NCI-H1417 (cell line): ENCODE measurements at places on chromosomes 6 and 20.

DNA sequence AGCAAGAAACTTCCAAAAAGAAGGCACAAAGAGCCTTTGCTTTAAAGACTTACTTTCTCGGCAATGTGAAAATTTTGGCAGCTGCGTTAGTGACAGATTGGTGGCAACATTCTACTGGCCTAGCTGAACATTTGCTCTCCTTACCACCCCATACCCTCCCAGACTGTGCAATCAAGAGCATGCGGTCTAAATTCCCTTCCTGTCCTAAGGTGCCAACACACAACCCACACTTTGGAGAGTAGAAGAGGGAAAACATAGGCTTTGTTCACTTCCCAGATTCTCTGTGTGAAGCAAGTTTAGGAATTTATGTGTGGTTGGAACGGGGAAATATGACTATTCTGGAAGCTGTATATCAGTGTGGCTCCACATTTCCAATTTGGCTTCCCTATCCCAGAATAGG, 29.8 kb upstream of the NEDD9 start:
- DNase-seq = no peak

- no peak for DNase-seq
These were observed 6.4 kb upstream of the SDC4 start for GRCh38 chr20:45354423-45355208.

DNA sequence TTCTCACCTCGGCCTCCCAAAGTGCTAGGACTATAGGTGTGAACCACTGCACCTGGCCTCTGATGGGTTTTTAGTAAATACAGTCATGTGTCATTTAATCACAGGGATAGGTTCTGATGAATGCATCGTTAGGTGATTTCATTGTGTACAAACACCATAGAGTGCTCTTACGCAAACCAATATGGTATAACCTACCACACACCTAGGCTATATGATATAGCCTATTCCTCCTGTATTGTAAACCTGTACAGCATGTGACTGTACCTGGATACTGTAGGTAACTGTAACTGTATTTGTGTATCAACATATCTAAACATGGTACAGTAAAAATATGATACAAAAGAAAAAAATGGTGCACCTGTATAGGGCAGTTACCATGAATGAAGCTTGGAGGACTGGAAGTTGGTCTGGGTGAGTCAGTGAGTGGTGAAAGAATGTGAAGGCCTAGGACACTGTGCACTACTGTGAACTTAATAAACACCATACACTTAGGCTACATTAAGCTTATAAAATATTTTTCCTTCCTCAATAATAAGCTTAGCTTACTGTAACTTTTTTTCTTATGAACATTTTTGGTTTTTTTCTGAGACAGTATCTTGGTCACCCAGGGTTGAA, 10.0 kb downstream of the BICRAL start:
- DNase-seq = peak; percentile 77

- DNase-seq = peak; percentile 26
These were observed 290.0 kb downstream of the TBC1D7 start for GRCh38 chr6:13038315-13038714.

- DNase-seq = no peak
These were observed 3.1 kb downstream of the METTL24 start for GRCh38 chr6:110355022-110355421.

- no peak for DNase-seq
These were observed 10.1 kb upstream of the ADAM33 start for GRCh38 chr20:3691897-3692296.

- DNase-seq = no peak
These were observed 27.9 kb downstream of the TAF11 start for GRCh38 chr6:34859951-34860350.

DNA sequence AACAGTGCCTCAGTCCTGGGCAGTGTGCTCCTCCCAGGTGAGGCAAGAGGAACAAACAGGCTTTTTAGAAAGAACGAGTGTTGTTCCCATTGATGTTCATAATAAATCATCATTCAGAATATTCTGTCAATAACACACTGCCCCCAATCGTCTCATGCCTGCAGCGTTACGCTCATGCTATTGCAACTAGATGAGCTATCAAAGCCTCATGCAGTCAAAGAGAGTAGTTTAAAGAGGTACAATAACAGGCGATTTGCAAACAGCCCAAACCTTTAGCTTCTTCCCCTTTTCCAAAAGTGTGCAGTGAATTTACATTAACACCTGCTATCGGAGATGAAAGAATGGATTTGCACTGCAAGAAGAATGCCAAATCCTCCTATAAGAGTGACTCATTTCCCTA, 1164.7 kb upstream of the MAP3K7 start:
- no peak for DNase-seq

DNA sequence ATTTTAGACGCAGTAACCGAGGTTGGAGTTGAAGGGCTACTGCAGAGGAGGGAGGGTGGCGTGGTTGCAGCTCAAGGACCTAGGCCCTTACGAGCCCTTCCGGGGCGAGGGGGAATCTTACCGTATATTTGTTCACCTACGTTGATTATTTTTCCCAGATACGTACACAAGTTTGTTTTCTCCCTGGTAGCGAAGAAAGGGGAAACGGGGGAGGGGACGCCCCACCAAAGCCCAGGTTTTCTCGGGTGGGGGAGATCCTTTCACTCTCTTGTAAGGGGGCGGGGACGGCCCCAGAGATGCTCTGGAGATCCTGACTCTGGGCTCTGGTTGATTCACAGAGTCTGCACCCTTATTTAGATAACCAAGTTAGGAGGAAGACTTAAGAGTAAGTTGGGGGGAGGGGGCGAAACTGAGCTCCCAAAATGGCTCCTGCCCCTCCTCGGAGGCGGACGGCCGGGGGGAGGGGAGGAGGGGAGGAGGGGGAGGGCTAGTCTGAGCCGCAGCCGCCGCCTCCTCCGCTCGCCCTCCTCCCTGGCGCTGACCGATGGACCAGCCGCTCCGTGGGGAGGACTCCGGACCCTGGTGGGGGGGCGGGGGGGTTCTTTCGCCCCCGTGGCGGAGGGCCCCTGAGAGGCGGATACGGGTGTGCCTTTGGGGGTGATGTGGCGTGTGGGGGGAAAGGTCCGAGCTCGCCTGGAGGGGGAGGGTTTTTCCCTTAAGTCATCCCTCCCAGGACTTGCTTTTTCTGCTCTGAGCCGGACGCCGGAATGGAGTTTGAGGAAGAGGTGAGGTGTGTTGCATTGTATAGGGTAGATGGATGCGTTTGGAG, 2.2 kb downstream of the BRD2 start:
- peak; percentile 85 for DNase-seq

GRCh38 chr6:158552796-158553138, 7.1 kb upstream of the TMEM181 start:
- no peak for DNase-seq

GRCh38 chr6:116205281-116205680, 48.6 kb downstream of the TSPYL4 start:
- DNase-seq = no peak

DNA sequence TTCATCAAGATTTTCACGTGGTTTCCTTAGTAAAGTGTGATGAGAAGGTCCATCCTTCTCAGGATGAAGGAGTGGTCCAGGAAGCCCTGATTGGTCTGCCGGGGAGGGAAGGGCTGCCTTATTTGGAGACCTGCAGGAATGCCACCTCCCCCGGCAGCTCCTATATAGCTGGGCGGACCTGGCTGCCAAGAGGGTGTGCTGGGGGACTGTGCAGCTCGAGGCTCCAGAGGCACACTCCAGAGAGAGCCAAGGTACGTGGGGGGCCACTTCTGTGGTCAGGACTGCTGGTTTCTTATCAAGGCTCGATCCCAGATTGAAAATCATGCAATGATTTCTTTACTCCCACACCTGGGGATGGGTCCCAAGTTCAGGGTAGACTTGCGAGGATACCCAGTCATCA, at the start of gene PRND:
PRND (plus strand) TSS at position 191 of the 400 bp plus-strand sequence. CDS start 2,643 bp downstream, outside the sequence.
- no peak for DNase-seq

DNA sequence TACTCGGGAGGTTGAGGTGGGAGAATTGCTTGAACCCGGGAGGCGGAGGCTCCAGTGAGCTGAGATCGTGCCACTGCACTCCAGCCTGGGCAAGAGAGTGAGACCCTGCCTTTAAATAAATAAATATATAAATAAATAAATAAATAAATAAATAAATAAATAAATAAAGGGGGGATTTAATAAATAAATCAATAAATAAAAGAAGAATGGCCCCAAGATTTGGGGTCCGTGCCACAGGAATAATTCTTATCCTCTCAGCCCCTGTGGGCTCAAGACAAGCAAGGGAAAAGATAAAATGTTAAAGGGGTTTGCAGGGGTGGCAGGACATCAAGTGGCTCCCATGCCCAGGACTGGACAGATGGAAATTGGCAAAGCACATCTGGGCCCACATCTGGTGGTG, 31.2 kb upstream of the MDFI start:
- DNase-seq = no peak

GRCh38 chr6:103680116-103680515, 1179.6 kb downstream of the HACE1 start:
- no peak for DNase-seq

DNA sequence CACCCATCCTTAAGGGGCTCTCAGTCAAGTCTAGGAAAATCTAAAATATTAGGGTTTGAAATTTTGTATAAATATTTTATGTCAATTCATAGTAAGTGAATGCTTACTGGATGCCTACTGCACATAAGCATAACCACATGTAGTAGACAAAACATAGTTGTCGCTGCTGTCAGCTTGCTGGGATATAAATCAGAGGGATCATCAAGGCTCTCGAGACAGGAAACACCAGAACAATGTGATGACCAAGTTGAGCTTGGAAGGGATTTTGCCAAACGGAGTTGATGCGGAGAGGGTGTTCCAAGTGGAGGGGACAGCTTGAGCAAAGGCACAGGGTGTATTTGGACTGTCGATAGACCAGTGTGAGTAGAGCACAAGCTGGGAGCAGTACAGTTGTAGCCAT, 105.8 kb upstream of the SUPT3H start:
- DNase-seq = no peak

DNA sequence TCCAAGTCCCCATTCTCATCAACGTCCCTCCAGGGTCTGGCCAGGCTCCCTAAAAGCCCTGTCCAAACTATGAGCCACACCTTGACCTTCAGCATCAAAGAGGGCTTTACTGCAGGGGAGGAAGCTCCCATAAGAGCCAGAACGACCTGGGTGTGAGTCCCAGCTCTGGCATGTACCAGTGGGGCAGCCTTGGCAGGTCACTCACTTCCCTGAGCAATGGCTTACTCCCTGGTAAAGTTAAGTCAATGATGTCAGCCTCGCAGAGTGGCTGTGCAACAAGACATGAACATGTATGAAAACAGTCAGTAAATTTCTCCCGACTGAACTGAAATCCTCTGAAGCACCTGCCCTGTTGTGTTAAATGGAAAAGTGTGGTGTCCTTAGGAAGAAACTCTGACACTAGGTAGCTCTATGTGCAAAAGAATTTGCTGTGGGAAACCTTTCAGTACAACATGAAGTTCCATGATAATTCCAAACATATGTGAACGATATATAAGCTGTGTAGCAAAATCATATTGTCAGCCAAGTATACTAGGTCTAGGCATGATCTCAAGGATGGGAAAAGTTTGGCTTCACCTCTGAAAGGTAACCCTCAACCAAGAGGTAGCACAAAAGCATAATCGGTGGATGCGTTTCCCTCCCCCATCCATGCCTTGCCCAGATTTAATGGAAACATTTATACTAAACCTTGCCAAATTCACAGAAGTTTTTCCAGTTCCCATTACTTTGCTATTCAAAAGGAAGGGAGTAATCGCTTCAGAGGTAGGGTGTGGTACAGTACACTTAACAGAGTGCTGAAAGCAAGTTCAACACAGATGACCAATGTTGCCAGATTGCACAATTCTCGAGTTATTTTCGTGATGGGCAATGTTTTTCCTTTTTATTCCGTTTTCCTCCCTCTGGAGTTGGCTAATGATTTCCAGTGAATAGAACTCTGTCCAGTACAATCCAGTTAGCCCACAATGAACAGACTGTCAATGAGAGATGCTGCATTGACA, 49.0 kb upstream of the RANBP9 start:
- no peak for DNase-seq

- no peak for DNase-seq
These were observed 43.2 kb downstream of the TFEB start for GRCh38 chr6:41692080-41692675.
